Activated CD4-positive, alpha-beta memory T cell treated with anti-CD3 and anti-CD28 coated beads, Interleukin-2, amount 10 ng/mL, durations not matched to agents 7 days and 5 days (primary cell): ENCODE measurements at places on chromosomes 5 and 9. TPM values are rescaled to one million over a fixed set of nuclear protein-coding genes. Genes with fewer than 3 reads are reported as not detected.

SMIM33 gene
- 2.3 TPM for total RNA-seq

GMCL2 gene
- total RNA-seq = not detected

BHMT gene
- not detected for total RNA-seq

BTNL9 gene
- not detected for total RNA-seq

DNA sequence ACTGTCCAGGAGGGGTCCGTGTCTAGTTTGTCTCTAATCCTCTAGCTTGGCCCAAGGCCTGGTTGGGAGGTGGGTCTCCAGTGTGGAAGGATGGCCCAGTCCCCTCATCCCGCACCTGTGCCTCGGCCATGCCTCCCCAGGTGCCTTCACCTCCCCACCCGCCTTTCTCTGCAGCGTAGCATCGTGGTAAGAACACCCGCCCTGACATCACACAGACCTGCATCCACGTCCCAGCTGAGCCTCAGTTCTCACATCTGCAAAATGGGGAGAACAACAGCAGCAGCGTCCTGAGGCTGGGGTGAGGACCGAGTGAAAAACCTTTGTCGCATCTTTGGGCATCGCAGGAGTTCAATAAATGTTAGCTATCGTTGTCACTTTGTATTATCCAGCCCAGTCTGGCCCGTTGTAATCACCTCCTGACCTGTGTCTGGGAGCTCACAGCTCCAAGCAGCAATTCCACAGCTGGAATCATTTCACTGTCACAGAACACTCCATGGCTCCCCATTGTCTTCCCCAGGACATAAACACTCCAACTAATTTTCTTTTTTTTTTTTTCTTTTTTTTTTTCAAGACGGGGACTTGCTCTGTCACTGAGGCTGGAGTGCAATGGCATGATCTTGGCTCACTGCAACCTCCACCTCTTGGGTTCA, 181.2 kb upstream of the IER5L start:
- H3K4me3 ChIP-seq = no peak overlapping the region
- no peaks in the 10 kb centered on the region for H3K4me1 ChIP-seq
- H3K36me3 ChIP-seq = no peaks in the 10 kb centered on the region
- no peak overlapping the region for H3K27ac ChIP-seq
- no peaks in the 10 kb centered on the region for H3K27me3 ChIP-seq
- DNase-seq = no peak

- H3K27ac ChIP-seq = no peak overlapping the region
- H3K36me3 ChIP-seq = no peaks in the 10 kb centered on the region
- H3K4me1 ChIP-seq = no peaks in the 10 kb centered on the region
- no peaks in the 10 kb centered on the region for H3K27me3 ChIP-seq
Observed at GRCh38 chr5:170362102-170362501, 27.1 kb downstream of the KCNMB1 start.

- no peak overlapping the region for H3K27ac ChIP-seq
- H3K36me3 ChIP-seq = no peaks in the 10 kb centered on the region
- no peaks in the 10 kb centered on the region for H3K4me1 ChIP-seq
Observed at GRCh38 chr9:138116521-138116920, 238.9 kb downstream of the CACNA1B start.

GRCh38 chr5:157994906-157995519, 136.1 kb upstream of the CLINT1 start:
- no peaks in the 10 kb centered on the region for H3K36me3 ChIP-seq
- peaks cover 20% of the 10 kb centered on the region for H3K4me1 ChIP-seq

DNA sequence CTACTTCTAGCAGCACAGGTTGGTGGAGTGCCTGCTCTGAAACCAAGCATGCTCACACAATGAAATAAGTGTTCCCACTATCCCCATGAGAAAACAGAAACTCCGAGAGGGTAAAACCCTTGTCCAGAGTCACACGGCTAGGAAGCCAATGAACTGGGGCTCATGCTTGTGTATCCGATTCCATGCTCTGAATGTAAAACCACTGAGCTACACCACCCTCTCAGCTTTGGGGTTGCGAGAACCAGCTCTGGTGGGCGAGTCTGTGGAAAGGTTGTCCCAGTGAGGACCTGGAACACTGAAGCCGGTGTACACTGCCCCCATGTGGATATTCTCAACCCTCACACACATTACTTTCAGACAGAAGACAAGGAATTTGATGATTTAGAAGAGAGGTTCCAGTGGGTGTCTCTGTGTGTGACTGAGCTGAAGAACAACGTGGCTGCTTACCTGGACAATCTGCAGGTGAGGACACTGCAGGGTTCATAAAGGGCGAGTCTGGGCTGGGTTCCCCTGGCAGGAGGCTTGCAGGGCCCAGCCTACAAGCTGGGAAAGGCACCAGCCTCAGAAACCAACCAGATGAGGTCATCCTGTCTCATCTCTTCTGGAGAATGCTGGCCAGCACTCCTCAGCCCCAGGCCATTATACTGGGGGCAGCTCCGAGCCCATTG, 37.4 kb downstream of the ARHGEF37 start:
- H3K4me1 ChIP-seq = peaks cover 27% of the 10 kb centered on the region
- peak; percentile 45 for DNase-seq
- peaks cover 4% of the 10 kb centered on the region for H3K27me3 ChIP-seq
- H3K27ac ChIP-seq = no peak overlapping the region

- no peaks in the 10 kb centered on the region for H3K27me3 ChIP-seq
- peaks cover 6% of the 10 kb centered on the region for H3K36me3 ChIP-seq
- no peaks in the 10 kb centered on the region for H3K4me1 ChIP-seq
- H3K27ac ChIP-seq = no peak overlapping the region
- DNase-seq = peak; percentile 5
Observed at GRCh38 chr5:179403426-179404147, 58.3 kb upstream of the ADAMTS2 start.

DNA sequence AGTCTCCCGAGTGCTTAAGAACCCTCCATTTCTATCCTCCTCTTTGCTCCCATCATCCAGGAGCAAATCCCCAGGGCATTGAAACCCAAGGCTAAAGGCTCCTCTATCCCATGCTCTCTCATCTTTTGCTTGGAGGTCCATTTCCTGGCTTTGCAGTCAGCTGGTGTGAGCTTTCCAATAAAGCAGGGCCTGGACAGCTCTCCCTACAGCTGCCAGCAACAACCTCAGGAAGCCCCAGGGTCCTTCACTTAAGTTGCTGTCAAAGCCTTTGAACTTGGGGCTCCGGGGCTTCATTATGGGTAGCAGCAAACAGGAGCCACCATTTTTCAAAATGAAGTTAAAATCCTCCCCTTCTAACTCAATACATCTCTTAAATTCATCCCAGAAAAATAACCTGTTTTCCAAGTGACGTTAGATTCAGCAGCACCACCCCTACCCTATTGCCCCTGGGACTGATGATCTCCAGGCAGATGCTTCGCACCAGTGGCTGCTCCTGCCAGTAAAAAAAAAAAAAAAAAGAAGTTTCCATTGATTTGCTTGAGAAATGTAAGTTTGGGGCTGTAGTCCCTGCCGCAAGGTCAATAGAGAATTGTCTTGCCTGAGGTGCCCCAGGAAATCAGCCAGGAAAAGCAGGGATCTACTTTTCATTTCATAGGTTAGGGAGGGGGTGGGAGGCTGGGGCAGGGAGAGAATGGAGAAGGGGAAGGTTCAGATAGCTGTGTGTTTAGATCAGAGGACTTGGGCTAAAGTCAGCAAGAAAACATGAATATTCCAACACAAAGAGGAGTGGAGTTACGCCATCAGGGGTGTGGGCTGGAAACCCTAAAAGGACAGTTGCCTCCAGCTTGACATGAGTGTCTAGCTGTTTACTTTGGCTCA, 83.8 kb upstream of the IL6ST start:
- DNase-seq = no peak
- H3K4me1 ChIP-seq = peaks cover 45% of the 10 kb centered on the region
- H3K4me3 ChIP-seq = no peak overlapping the region
- H3K27me3 ChIP-seq = peaks cover 5% of the 10 kb centered on the region
- H3K27ac ChIP-seq = no peak overlapping the region
- H3K36me3 ChIP-seq = peaks cover 3% of the 10 kb centered on the region

- peaks cover 95% of the 10 kb centered on the region for H3K27me3 ChIP-seq
- peaks cover 6% of the 10 kb centered on the region for H3K36me3 ChIP-seq
- peaks cover 6% of the 10 kb centered on the region for H3K4me1 ChIP-seq
- peak overlapping the region; percentile 34 for H3K4me3 ChIP-seq
Observed at GRCh38 chr5:88690409-88691229, 192.4 kb downstream of the MEF2C start.

- no peak for DNase-seq
- H3K27ac ChIP-seq = no peak overlapping the region
- peaks cover 10% of the 10 kb centered on the region for H3K4me1 ChIP-seq
- H3K36me3 ChIP-seq = peaks cover 5% of the 10 kb centered on the region
Observed at GRCh38 chr9:112780450-112781036, 30.0 kb downstream of the SNX30 start.

DNA sequence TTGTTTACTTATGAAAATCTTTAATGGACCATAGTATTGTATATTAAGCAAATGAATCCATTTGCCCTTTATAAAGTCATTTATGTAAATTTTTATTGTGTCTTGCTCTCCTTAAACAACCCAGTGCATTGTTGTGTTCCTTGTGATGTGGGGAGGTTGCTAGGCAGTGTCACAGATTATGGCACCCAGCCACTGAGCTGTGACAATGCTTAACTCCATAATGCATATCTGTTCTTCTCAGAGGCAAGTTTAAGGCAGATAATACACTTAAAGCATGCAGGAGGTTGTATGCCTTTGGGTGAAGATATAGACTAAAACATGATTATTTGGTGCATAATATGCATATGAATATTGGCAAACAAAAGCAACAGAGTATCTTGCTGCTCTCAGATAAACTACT, 269.6 kb upstream of the RIOK2 start:
- no peak overlapping the region for H3K4me3 ChIP-seq
- no peak overlapping the region for H3K27ac ChIP-seq
- H3K27me3 ChIP-seq = no peaks in the 10 kb centered on the region
- no peak for DNase-seq

DNA sequence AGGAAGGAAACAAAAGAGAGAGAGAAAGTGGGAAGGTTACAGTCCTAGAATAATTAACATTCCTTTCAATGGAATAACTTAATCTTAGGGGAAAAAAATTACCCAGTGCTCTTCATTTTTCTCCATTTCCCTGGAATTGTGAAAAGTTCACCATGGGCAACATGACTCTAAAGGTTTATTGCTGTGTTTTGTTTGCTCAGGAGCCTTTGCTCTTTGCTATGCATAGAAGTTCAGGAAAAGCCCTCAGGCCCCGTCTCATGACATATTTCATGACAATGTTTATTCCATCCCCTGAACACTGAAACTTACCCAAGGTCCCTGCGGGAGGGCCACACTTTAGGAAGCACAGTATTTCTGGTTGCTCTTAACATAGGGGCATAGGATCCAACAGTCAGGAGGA, 9.8 kb upstream of the CTSL start:
- H3K27me3 ChIP-seq = peaks cover 27% of the 10 kb centered on the region
- peaks cover 33% of the 10 kb centered on the region for H3K4me1 ChIP-seq
- peaks cover 6% of the 10 kb centered on the region for H3K36me3 ChIP-seq
- no peak for DNase-seq
- H3K27ac ChIP-seq = no peak overlapping the region

GRCh38 chr5:98248949-98249348, 524.5 kb upstream of the RGMB start:
- no peak overlapping the region for H3K27ac ChIP-seq
- no peak overlapping the region for H3K4me3 ChIP-seq
- no peak for DNase-seq
- no peaks in the 10 kb centered on the region for H3K27me3 ChIP-seq
- H3K36me3 ChIP-seq = no peaks in the 10 kb centered on the region

- no peaks in the 10 kb centered on the region for H3K27me3 ChIP-seq
- no peaks in the 10 kb centered on the region for H3K36me3 ChIP-seq
- H3K4me1 ChIP-seq = no peaks in the 10 kb centered on the region
- H3K27ac ChIP-seq = no peak overlapping the region
Observed at GRCh38 chr5:3996707-3997336, 401.2 kb downstream of the IRX1 start.
